ENCODE measurements at places on chromosomes 7 and 10. TPM values are rescaled to one million over a fixed set of nuclear protein-coding genes. Genes with fewer than 3 reads are reported as not detected.

Gene IGFBP3
- 1,323 TPM for total RNA-seq

Gene CEP55
- total RNA-seq, result not detected

Gene POU6F2
- total RNA-seq, result not detected

Gene STAG3
- 0.56 TPM for total RNA-seq

Gene OR13A1
- not detected for total RNA-seq

Gene SEC61G
- total RNA-seq, result 376 TPM

Gene SPDYE5
- total RNA-seq, result not detected

Gene COL1A2
- 1,356 TPM for total RNA-seq

Gene GLI3
- total RNA-seq, result 3.4 TPM

DNA sequence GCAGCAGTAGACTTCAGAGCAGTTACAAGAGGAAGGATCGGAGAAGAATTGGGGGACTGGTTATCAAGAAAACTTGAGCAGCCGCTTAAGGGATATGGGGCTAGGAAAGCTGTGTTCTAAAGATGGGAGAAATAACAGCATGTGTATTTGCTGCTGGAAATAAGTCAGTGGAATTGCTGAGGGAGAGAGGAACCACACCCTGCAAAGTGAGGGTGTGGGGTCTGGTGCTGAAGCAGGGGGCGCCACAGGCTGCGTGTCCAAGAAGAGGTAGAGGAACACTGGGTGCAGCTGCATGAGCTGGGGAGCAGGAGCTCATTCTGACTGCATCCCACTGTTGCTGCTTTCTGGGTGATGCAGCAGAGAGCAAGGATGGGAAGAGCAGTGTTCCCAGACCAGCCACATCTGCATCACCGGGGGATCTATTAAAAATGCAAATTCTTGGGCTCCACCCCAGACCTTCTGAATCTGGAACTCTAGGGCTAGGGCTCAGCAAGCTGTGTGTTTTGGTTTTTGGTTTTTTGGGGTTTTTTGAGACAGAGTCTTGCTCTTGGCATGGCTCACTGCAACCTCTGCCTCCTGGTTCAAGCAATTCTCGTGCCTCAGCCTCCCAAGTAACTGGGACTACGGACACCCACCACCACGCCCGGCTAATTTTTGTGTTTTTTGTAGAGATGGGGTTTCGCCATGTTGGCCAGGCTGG lies 97.1 kb upstream of the DNAJB6 start:
- no peak for DNase-seq

DNA sequence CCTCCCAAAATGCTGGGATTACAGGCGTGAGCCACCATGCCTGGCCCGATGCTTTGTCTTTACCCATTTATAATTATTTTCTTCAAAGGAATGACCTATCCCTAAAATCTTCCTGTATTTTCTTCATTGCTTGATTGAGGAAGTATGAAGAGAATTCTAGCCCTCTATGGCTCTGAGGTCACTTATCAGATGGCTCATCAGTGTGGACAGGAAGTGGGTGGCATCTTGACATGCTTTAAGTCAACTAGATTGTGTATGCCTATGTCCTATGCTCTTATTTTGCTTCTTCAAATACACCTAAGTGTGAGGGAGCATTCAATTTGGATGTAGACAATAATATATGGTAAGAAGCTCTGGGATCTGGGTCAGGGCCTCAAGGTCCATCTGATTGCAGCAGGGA lies 1020.5 kb downstream of the LRMDA start:
- DNase-seq, result no peak

GRCh38 chr7:30226614-30227268 lies 57.7 kb upstream of the ZNRF2 start:
- no peak for DNase-seq

GRCh38 chr10:98470850-98471249 lies 24.1 kb upstream of the HPS1 start:
- DNase-seq, result no peak

- peak; percentile 89 for DNase-seq
Observed at GRCh38 chr10:126062131-126063032, 166.0 kb downstream of the FANK1 start.

DNA sequence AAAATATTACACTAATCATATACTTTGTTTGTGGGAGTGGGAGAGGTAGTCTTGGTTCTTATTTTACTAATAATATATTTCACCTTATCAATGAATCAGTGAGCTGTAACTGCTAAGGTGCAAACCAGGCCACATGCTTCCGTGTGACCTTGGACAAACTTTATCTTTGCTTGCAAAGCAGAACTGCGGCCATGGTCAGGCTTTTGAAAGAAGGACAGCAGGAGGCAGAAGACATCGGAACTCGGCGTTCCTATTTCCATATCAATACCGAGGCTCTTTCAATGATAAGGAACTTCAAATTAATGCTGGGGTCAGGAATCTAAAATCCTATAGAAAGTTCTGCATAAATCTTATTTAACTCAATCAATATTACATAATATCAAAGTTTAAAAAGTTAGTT lies 491.9 kb upstream of the PFKP start:
- DNase-seq, result no peak

GRCh38 chr7:95549818-95550529 lies 46.3 kb downstream of the PDK4 start:
- DNase-seq, result peak; percentile 94

DNA sequence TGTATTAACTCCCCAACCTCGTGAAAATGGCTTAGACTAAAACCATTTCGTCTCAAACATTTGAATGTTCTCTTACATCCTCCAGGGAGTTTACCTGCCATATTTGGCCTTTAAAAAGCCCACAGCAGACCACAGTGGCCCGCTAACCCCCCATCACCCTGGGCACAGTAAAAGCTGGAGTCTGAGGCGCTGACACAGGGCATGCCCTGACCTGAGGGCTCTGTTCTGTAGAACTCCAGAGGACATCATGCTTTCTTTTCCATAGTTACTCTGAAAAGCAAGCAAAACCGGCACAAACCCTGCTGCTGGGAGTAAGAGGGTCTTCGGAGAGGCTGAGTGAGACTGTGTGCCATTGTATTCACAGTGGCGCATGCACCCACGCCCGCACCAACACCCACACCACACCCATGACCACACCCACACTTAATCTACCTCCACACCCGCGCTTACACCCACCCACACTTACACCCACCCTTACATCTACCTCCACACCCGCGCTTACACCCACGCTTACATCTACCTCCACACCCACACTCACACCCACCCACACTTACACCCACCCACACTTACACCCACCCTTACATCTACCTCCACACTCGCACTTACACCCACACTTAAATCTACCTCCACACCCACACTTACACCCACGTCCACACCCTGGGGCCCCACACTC lies 32.1 kb downstream of the LRRC27 start:
- no peak for DNase-seq

GRCh38 chr7:47801423-47801822 lies 146.8 kb downstream of the PKD1L1 start:
- DNase-seq, result no peak

DNA sequence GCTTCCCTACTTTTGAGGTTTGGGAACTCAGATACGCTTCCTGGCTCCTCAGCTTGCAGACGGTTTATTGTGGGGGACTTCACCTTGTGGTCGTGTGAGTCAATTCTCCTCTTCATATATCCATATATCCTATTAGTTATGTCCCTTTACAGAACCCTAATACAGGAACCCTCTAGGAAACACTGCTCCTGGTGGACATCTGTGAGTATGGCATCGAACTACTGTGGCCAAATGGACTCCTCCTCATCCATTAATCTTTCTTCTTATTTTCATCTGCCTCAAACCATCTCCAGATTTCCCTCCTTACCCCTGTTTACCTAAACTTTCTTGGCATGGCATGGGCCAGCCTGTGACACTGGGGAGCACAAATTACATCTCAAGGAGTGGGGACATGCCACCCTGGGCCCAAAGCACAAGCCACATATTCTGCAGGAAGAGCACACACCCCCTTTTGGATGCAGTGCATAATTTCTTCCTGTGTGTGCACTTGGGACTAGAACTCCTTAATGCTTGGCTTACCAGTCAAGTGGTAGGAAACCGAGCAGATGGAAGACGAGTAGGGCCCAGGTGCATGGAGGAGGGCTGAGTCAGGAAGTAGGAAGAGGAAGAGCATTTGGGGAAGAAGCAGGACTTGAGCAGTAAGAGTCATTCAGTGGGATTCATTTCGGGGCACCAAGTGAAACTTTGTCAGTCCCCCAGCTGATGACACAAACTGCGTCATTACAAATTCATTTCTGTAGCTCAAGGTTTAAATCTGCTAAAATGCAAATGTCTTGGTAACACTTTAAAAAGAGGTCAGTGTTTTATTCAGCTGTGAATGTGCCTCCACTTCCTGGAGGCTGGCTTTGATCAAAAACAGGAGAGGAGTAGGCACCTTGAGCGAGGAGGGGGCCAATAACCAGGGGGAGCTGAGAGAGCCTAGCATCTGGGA lies 80.8 kb upstream of the PLXNA4 start:
- no peak for DNase-seq

GRCh38 chr10:119940487-119940886 lies 48.0 kb downstream of the SEC23IP start:
- no peak for DNase-seq

GRCh38 chr7:16801111-16801542 lies 3.7 kb downstream of the AGR2 start:
- no peak for DNase-seq

GRCh38 chr7:34752929-34753328 lies 94.9 kb downstream of the NPSR1 start:
- DNase-seq, result no peak

DNA sequence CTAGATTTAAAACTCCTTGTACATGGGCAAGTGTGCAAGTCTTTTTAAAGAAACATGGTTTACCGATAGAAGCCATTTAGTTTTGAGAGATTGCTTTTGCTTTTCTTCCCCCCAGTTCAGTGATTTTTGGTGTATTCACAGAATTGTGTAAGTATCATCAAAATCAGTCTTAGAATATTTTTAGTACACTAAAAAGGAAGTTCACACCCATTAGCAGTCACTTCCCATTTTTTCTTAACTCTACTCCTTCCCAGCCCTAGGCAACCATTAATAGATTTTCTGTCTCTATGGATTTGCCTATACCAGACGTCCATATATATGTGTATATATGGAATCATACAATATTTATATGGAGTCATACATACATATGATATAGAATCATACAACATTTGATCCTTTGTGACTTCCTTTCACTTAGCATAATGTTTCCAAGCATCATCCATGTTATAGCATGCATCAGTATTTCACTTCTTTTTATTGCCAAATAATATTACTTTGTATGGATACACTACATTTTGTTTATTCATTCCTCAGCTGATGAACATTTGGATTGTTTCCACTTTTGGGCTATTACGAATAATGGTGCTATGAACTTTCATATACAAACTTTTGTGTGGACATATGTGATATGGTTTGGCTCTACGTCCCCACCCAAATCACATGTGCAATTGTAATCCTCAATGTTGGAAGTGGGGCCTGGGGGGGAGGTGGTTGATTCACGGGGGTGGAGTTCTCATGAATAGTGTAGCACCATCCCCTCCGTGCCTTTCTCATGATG lies 16.5 kb upstream of the ARL4A start:
- DNase-seq, result no peak

- DNase-seq, result no peak
Observed at GRCh38 chr10:115171392-115171960, 78.3 kb downstream of the ATRNL1 start.

DNA sequence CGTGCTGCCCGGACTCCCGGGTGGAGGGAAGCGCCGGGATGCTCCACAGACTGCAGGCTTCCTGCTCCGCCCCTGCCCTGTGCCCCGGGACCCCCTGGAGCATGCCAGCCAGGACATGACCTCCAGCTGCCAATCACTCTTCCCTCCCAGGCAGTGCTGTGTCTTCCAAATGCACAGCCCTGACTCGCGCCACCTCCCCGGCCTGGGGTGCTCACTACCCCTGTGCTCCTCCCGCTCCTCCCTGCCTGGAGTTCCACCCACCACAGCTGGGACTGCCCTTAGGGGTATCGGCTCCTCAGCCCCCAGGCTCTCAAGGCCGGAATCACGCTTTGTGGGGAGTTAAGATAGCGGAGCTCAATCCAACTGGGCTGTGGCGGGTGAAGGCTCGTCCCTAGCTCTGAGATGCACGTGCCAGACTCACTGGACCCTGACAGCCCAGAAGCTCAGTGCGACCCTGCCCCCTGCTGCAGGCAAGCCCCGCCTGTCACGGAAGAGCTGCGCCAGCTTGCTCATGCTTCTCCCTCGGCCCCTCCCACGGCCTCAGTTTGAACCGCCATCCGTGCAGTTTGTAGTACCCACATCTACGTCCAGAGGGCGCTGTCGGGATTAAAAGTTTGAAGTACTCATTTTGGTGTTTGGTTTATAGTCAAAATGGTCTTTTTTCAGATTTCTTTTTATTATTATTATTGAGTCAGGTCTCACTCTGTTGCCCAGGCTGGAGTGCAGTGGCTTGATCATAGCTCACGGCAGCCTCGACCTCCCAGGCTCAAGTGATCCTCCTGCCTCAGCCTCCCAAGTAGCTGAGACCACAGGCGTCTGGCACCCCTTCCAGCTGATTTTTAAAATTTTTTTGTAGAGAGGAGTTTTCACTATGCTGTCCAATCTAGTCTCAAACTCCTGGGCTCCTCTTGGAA lies 142.5 kb upstream of the TCERG1L start:
- DNase-seq, result no peak

GRCh38 chr7:28815928-28816373 lies 142.2 kb downstream of the TRIL start:
- no peak for DNase-seq

GRCh38 chr7:17304926-17305325 lies 6.5 kb downstream of the AHR start:
- no peak for DNase-seq

- no peak for DNase-seq
Observed at GRCh38 chr10:122466951-122467381, 5.6 kb downstream of the HTRA1 start.

DNA sequence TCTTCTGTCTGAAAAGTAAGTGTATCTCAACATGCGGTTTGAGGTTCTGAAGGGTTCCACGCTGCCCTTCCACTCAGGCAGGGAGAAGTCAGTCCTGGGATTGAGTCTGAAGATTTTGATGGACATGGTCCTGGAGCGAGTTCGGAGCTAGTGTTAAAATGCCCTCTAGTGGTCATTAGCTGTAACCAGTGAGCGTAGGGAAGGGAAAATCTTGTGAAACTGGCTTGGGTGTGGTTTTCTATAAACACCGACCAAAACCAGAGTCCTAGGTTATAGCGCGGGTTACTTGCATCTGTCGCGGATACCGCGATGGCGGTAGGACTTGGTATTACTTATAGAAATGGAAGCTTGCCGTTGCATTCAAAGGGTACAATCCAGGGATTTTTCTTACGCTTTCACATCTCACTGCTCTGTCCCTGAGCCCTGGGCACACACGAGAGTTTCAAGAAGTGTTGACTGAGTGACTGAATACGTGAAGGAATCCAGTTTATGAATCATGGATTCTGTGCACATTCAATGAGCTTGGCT lies 348.2 kb upstream of the C7orf33 start:
- no peak for DNase-seq

- DNase-seq, result no peak
Observed at GRCh38 chr7:8035647-8036518, 67.3 kb downstream of the GLCCI1 start.

- no peak for DNase-seq
Observed at GRCh38 chr7:72032934-72033333, 379.2 kb downstream of the CALN1 start.
